Amniotic epithelial cell (primary cell): ENCODE measurements at places on chromosomes 3 and 15.
A peak's percentile ranks its signal among the peaks of the same experiment; 100 is the strongest.

DNA sequence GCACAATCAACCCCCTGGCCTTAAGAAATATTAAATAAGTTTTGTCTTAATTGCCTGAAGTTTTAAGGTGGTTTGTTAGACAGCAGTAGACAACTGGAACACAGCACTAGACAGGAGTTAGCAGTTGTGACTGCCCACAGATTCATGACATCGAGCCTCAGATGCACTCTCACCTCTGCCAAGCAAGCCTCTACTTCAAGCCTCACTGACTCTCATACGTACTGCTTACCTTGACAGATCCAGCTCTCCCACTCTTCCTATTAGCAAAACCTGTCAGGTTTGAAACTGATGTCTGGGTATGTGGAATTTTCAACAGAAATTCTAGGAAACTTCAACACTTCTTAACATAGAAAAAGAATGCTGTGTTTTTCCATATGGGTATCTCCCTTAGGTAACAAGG, 382.9 kb upstream of the DPH6 start:
- DNase-seq = no peak

DNA sequence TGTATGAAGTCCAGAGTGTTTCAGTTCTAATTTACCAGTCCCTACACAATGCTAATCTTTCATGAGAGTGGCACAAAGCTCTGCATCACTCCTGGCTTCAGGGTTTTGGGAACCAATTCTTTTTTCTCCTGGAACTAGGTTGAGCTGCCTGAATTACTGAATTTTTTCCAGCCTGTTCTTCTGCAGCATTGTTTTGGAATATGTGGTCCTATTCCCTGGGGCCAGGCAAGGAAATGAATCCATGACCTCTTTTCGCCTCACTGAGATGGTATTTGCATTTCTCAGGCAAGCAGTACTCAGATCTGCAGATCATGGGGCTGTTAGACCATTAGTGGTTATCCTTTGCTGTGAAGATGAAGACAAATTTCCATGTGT, 25.6 kb upstream of the GPR171 start:
- peak; percentile 65 for DNase-seq

- peak; percentile 67 for DNase-seq
Observed at GRCh38 chr15:70236341-70237086, 138.8 kb upstream of the TLE3 start.

- DNase-seq = peak; percentile 21
Observed at GRCh38 chr15:77650265-77650664, 17.6 kb upstream of the LINGO1 start.

DNA sequence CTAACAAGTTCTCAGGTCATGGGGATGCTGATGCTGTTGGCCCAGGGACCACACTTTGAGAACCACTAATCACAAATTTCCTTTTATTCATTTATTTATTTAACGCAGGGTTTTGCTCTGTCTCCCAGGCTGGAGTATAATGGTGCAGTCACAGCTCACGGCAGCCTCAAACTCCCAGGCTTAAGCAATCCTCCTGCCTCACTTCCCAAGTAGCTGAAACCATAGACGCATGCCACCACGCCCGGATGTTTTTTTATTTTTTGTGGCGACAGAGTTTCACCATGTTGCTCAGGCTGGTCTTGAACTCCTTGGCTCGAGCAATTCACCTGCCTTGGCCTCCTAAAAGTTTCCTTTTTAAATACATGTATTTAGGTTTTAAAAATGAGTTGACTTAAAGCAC, 20.7 kb upstream of the ISLR2 start:
- DNase-seq = no peak

DNA sequence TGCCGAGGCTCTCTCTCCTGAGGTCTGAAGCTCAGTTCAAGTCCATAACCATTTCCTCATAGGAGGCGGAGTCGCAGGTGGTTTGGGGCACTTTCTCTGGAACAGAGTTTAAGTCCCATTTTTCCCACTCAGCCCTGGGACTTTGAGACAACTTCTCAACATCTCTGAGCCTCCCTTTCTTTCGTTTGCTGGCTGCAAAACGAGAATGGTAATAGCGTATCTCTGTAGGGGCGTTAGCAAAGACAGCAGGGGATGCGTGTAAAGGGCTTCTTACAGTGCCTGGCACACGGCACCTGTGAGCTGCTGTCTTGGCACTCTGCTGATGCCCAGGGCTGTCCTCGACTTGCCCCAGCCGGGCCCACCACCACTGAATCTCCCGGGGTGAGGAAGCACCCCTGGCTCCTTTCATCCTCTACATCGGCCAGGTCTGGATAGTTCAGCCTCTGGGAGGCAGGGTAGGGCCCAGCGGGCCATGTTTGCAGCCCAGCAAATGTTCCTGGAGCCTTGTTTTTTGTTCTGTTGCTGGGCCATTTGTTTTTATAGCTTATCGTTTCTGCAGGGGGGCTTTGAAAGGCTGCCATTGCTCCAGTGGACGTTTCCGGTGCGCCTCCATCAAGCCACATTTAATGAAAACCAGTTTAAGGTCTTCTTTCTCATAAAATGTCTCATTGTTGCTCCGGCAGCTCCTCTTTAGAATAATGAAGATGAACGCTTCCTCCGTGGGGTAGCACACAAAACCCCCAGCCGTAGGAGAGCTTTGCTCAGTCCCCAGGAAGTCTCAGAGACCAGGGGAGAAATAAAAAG, 60.0 kb upstream of the WNT5A start:
- no peak for DNase-seq

DNA sequence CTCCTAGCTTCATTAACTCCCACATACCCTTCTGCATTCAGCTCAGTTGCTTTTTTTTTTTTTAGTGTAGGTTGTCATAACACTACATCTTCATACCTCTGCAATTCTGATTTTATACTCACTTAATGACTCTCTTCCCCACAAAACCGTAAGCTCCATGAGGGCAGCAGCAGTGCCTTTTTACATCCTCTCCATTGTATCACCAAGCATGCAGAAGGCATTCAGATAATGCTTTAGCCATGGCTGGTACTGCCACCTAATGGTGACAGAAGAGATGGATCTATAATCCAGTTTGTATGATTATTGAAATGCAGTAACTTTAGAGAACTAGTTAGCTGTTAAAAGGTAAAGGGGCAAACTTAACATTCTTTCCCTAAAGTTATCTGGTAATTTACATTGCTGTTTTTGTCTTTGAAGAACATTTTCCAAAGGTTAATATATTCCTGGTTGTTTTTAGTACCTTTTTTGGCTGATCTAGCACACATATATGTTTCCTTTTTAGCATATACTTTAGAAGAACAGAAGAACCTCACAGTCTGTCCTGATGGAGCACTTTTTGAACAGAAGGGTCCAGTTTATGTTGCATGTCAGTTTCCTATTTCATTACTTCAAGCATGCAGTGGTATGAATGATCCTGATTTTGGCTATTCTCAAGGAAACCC, 36.8 kb downstream of the ATP1B3 start:
- peak; percentile 70 for DNase-seq

DNA sequence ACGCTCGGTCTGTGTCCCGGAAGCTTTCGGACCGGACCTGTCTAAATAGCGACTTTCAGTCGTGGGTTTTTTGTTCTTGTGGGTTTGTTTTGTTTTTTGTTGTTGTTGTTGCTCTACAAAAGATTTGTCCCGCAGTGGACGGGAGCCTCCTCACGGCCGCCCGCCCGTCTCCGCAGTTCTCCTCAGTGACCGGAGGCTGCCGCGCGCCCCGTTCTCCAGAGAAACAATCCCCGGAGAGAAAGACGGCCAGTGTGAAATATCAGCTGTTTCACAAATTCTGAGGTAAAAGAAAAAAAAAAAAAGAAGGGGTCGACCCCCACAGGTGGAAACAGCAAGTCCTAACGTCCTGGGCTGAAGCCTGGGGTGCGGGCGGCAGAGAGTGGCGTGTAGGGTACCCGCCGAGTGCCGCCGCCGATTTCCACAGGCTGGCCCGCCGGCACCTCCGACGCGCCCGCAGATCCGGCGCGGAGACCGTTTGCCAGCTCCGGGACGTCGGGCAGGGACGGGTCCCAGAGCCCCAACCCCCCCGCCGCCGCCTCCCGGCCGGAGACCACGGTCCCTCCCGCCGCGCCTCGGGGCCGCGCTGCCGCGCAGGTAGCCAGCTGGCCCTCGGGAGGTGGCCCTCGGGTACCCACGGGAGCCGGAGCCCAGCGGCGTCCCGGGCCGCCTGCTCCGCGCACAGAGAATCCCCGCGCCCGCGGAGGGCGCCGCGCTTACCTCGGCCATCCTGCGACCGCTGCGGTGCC, 478 bp downstream of the BNC1 start:
- no peak for DNase-seq

DNA sequence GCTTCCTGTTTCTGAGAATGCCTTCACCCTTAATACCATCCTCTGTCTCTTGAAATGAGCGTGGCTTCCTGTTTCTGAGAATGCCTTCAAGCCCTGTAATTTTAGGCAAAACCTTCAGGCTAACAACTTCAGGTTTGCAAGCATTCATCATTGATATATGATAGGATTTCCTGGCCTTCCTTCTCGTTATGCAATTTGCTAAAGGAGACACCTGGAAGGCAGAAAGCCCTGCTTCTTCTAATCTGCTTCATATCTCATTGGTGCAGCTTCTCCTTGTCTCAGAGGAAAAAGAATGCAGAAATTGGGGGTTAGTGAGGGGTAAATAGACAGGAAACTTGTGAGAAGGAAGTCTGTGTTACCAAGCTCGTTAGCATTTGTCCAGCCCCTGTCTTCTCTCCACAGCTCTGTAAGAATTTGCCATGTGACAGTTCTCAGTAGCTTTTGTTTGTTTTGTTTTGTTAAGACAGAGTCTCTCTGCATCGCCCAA, 7.3 kb downstream of the ARL6IP5 start:
- no peak for DNase-seq

DNA sequence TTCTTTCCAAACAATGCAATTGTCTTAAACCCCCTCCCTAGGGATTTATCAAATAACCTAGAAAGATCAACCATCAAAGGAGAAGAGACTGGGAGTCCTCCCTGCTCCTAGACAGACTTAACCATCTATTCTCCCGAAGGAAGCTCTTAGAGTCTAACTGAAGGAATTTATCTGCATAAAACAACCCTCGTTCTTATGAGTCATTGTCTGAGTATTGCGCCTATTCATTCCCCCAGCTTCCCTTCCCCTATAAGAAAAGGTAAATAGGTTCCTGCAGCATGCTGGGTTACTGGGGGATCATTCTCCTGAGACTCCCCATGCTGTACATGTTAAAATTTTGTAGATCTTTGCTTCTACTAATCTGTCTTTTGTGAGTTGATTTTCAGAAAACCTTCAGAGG, 412.7 kb downstream of the OCA2 start:
- no peak for DNase-seq
